Stimulated activated CD4-positive, alpha-beta T cell treated with anti-CD3 and anti-CD28 coated beads, Interleukin-1b, Interleukin-23, amount 100 ng/mL, for 4 hours (primary cell): ENCODE measurements at places on chromosomes 4 and X.

GRCh38 chr4:112775801-112776200, 138.9 kb downstream of the LARP7 start:
- DNase-seq = no peak

- no peak for DNase-seq
These were observed 210.1 kb downstream of the KDR start for GRCh38 chr4:54915276-54915675.

DNA sequence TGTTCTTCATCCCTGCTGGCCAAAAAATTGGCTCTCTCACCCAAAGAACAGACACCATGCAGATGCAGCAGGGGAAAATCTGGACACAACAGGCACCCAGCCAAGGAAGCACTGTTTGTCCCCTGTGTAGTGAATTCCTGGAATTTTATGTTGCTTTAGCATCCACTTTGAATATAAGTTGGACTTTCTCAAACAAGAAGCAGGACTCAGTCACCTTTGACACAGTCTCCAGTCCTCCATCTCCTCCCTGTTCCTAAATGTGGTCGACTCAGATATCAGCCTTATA, 11.8 kb downstream of the ZNF182 start:
- DNase-seq = no peak

DNA sequence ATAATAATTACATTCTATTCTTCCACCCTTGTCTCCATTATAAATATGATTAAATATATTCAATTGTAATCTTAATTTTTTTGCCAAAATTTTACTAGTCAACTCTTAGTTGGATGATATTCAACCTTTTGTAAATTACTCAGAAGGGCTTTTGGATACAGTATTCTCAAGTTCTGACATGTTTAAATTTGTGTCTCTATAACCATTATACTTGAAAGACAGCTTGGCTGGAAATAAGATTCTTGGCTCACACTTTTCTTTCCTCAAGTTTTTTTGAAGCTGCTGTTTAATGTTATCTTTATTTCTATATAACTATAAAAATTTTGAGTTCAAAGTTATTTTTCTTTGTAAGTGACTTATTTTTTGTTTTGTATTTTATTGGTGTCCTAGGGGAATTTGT, 214.4 kb downstream of the ARAP2 start:
- DNase-seq = no peak

DNA sequence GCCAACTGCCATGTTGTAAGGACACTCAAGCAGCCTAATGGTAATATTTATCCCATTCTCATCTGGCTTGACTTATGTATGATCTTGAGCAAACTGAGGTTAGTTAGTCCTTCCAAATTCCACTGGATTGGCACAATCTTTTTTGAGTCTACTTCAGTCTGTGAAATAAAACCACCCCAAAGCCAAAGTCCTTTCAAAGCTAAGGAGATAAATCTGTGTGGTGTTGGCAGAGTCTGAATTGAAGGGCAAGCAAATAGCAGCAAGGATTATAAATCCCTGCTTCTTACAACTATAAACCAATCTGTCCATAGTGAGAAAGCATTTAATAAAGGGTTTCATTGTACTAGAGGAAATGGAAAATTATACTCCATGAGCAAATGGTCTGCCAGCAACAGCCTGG, 233.9 kb upstream of the GLRA2 start:
- DNase-seq = no peak

DNA sequence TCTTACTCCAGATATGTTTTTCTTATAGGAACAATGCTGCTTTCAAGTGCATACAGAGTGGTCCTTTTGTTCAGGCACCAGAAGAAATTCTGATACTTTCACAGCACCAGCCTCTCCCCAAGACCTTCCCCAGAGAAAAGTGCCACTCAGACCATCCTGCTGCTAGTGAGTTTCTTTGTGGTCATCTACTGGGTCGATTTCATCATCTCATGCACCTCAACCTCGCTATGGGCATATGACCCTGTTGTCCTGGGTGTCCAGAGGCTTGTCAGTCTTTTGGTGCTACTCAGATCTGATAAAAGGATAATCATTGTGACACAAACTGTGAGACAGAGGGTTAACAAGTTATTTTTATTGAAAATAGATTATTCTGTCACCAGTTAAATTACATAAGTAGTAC, 39.5 kb downstream of the WDR13 start:
- DNase-seq = no peak

GRCh38 chr4:5455003-5455585, 253.3 kb downstream of the EVC2 start:
- no peak for DNase-seq

GRCh38 chr4:155085843-155086530, 122.4 kb upstream of the NPY2R start:
- DNase-seq = no peak

DNA sequence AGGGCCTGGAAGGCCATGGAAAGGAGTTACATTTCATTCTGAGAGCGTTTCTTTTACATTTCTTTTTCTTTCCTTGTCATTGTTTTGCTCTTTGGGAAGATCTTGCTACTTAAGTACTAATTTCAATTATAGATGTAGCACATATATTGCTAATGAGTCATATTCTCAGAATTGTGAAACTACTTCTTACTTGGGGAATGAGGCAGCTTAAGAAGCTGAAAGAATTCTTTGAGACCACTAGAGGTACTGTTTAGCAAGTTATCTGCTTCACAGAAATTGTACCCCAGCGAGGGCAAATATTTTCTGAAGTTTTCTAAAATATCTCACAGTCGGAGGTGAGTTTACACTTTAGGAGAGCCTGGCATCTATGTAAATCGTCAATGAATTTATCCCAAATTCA, 100.6 kb downstream of the AFF2 start:
- no peak for DNase-seq

DNA sequence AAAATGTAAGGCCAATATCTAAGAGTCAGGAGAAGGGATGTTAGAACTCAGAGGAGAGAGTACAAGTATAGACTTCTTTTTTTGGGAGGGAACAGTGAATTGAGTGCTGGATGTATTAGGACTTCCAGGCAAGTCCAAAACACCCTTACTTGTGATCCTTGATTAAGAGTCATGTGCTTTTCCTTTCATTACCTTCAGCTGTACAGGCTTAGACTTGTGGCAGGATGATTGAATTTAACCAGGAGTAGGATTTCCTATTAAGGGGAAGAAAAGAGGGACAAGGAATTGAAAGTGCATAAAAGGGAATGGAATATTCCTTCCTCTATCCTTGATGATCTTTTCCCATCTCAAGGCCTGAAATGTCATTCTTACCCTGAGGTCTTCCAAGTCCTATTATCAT, 606.7 kb downstream of the STIM2 start:
- DNase-seq = no peak

DNA sequence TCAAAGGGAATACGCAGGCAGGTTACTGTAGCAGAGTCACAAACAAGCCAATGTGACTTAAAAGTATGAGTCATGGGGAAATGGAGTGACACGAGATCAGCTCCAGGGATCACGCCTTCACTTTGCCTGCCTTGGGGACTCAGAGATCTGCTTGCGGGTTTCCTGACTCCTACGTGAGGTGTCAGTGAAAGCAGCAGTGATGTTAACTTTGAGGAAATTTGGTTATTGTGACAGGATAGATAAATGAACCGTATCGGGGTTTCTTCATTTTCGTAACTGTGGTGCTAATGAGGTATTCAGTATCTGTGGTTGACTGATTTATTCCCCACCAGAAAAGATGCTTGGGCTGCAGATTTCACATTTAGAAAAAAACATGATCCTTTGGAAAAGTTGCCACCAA, 383.3 kb upstream of the ZFP42 start:
- DNase-seq = no peak

GRCh38 chr4:108249397-108249796, 80.7 kb upstream of the LEF1 start:
- no peak for DNase-seq

DNA sequence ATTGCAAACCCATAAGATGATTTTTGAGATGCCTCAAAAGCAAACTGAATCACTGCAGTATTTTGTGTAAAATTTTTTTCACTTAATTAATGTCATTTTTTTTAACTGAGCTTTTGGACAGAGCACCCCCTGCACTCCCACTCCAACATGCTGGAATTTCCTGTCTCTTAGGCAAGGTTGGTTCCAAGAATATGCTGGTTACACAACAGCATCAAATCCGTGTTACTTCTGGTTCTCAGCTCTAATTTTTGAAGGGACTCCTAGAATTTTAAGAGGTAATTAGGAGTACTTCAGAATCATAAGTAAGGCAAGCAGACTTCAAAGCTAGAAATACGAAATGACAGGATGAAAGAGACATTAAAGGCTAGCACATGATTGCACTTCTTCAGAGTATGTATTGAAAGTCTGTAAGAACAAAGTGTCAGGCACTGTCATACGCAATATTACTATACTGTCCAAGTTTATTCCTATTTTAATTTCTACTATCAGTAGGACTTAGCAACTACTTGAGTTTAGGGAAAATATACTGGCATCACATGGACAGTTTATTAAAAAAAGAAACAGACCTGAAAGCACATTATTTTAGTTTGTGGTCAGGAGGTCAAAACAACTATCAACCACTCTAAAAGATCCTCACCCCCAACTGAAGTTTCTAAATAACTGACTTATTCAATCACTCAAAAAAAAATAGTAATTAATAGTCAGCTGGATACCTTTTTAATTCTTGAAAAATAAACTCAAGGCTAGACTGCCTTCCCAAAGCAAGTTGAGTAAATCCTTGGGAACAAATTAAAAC, 1.6 kb upstream of the JCHAIN start:
- DNase-seq = no peak

GRCh38 chrX:39527025-39527424, 570.7 kb downstream of the BCOR start:
- no peak for DNase-seq

DNA sequence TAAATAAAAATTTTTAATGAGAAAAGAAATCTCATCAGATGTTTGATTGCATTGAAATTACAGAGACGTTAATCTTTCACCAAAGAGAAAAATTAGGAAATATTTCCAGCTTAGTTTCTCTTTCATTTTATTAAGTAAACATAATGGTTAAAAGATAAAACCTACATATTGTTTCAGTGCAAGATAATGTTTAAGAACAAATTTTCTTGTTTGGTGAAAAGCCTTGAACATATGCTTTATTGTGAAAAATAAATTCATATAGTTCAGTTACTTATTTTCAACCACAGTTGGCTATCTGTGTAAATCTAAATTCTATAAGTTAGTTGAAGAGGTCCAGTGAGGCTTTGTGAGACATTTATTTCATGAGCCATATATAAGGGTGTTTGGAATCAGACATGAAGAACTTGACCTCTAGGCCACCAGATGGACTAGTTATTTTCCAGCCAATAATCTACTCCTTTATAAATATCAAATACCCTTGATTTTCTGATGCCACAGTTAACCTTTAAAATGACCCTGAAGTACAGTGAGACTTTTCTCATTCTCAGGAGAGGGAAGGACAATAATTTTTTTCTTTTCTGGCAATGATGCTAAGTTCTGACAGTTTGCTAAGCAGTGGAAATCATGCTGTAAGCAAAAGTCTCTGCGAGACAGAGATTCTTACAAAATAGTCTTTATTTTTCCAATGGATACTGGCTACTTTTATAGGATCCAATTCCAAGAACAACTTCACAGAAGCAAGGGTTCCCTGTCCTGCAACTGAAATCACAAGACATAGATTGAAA, 2.5 kb downstream of the ARSJ start:
- no peak for DNase-seq

GRCh38 chr4:58749206-58749605, 1639.0 kb upstream of the IGFBP7 start:
- DNase-seq = no peak

GRCh38 chrX:86910602-86911311, 606.8 kb upstream of the KLHL4 start:
- no peak for DNase-seq

GRCh38 chr4:44237643-44238042, 211.0 kb downstream of the KCTD8 start:
- no peak for DNase-seq

GRCh38 chr4:12446657-12447185, 1018.0 kb upstream of the HS3ST1 start:
- DNase-seq = no peak

GRCh38 chrX:78769946-78770345, 22.4 kb downstream of the LPAR4 start:
- DNase-seq = no peak

DNA sequence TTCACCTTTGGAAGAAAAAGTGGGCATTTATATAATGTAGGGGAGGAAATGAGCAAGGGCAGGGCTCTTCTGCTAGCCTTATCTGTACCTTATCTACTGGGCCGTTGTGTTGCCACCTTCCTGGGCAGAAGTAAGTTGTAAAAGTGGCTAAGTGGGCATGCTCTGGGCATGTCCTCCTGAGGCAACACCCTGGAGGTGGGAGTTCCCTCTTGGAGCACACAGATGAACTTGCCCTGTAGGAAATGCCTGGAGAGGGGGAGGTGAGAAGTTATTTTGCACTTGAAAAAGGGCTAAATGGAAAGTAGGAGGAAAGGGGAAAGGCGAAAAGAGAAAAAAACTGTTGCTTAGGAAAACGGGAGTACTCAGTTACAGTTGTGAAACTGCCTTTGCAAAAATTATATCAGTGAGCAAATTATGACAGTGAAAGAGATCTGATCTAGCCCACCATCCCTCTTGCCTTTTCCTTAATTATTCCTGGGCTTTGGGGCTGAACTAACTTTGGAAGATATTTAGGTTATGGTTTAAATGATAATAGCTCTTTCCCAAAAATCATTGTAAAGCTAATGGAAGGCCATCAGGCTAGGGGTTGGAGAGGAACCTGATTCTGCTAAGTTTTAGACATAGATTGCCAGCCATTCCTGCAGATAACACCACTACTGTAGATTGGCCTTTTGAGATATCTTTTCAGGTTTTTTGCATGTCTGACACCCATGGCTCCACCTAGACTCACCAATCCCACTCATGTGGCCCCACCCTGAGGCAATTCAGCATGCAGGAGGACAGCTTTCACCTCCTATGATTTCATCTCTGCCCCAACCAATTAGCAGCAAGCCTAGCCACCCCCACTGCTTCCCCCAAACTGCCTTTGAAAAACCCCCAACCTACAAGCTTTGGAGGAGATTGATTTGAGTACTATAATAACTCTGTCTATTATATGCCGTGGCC, 20.5 kb upstream of the ZNF81 start:
- DNase-seq = no peak
